GM04503 (cell line): ENCODE measurements at places on chromosomes 3 and 15.

DNA sequence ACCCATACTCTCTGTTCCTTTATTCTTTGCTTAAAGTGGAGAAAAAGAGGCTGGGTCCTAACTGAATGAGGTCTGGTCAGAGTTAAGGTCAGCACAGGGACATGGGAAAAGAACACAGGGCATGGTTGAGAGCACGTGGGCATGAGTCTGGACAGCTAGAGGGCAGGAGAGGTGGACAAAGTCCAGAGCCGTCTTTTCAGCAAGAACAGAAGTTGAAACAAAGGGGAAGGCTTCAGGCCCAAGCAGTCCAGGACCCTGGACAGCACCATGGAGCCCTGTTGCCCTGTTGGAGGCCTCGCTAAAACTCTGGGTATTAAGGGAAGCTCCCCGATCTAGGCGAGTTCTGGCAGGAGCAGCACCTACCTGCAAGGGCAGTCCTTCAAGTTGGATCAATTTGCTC, 50.7 kb downstream of the XYLB start:
- no peak for DNase-seq

DNA sequence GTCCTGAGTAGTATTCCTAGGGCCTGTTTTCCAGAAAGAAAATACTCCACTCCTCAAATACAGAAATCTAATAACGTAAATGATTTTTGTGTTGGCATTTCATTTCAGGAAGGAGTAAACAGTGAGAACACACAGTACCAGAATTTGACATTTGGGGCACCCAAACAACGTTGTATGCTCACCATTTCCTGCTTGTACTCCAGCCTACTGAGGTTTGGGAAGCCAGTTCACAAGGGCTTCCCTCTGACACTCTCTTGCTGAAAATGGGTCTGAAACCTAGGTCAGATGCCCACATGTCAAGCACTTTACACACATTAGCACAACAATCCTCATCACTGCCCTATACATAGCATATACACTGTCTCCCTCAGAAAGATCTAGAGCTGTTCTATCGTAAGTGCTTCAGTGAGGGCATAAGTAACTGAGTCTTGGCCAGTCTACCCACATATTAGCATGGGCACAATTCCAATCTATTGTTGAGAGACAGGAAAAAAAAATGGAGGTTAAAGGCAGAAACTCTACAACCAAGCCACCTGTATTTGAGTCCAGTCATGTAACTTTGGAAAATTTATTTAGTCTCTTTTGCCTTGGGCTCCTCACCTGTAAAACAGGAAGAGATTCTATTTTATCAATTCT, 43.5 kb upstream of the RSL24D1 start:
- DNase-seq: no peak

DNA sequence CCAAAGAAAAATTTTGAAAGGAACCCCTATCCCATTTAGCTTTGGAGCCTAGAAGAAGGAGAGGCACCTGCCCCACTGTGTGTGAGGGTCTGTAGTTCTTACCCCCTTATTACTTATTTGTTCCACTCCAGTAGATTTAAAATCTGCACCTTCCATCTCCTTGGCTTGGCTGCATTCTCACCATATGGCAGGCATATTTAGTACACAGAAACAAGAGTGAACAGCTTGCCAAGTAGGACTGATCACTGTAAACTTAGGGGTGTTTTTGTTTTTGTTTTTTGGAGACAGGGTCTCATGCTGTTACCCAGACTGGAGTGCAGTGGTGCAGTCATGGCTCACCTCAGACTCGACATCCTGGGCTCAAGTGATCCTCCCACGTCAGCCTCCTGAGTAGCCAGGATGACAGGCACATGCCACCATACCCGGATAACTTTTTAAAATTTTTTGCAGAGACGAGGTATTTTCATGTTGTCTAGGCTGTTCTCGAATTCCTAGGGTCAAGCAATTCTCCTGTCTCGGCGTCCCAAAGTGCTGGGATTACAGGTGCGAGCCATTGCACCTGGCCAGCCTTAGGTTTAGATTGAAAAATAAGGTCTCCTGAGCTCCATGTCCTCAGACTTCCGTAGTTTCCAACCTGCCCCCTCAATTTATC, 14.1 kb upstream of the ANXA2 start:
- DNase-seq: no peak

- no peak for DNase-seq
Measured at GRCh38 chr3:52881871-52882270, 15.5 kb downstream of the STIMATE start.

- peak; percentile 77 for DNase-seq
Measured at GRCh38 chr15:90592131-90592881, 62.6 kb downstream of the CRTC3 start.

- DNase-seq: no peak
Measured at GRCh38 chr3:142866841-142867631, 21.8 kb downstream of the PCOLCE2 start.

DNA sequence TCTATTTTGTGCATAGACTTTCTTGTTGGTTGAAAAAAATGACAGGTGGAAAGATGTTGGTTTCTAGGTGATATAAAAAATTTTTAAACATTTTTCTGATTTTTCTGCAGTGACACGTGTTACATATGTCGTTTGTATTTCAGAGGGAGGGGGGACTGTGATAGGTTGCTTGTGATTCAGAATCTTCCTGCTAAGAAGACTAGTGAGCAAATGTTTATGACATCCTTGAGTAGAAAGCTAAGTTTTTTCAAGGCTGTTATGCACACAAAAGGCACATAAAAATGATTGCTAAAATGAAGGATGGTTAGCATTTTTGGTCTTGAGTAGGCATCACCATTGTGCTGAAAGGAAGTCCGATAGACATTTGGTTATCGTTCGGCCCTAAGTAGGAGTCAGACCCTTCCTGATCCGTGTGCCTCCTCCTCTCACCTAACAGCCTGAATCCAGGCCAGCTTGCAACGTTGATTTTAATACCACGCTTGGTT, 1.5 kb downstream of the ZNF639 start:
- DNase-seq: no peak

DNA sequence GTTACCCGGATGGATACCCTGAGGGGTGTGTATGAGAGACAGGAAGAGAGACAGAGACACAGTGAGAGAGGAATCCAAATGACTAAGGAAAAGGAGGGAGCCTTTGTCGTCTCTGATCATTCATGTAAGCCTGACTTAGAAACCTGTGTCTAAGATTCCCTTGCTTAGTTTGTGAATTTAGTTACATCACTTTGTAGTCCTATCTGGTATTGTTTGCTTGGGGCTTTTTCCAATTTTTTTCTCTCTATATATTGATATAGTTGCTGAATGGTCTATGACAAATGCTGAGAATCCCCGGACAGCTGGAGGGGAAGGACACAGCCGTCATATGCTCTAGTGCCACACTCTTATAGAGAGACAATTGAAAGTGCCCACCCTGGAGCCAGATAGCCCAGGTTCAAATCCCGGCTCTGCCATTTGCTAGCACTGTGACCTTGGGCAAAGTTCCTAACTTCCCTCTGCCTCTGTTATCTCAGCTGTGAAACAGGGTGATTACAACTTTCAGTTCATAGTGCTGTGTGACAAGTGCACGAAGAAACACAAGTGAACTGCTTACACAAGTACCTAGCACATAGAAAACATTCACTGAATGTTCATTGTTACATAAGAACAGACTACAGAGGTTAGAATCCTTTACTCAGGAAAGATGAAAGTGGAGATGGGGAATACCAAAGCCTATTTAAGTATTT, 6.0 kb downstream of the SLC24A5 start:
- no peak for DNase-seq

DNA sequence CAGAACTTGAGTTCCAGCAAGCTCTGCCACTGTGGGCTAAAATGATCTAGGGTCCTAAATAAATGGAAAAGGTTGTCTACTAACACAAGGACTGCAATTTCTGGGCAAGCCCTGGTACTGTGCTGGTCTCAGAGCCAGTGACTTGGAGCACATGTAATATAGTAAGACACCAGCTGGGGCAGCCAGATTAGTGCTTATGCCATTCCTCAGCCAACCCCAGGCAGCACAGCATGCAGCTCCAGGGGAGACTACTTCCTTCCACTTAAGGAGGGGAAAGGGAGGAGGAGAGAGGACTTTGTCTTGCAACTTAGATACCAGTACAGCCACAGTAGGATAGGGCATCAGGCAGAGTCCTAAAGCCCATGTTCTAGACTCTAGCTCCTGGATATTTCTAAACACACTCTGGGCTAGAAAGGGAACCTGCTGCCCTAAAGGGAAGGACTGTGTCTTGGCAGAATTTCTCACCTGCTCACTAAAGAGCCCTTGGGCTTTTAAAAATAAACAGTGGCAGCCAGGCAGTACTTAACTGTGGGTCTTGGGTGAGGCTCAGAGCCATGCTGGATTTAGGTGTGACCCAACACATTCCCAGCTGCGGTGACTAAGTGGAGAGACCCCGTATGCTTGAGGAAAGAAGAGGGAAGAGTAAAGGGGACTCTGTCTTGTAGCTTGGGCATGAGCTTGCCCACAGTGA, 223.7 kb upstream of the BCHE start:
- DNase-seq: no peak

- DNase-seq: no peak
Measured at GRCh38 chr3:115680803-115681345, 57.6 kb downstream of the GAP43 start.

- peak; percentile 33 for DNase-seq
Measured at GRCh38 chr15:50148362-50148963, 29.4 kb upstream of the ATP8B4 start.

- DNase-seq: peak; percentile 48
Measured at GRCh38 chr3:61926923-61927322, 365.6 kb downstream of the PTPRG start.

GRCh38 chr3:53523346-53523745, 28.9 kb downstream of the CACNA1D start:
- DNase-seq: no peak

DNA sequence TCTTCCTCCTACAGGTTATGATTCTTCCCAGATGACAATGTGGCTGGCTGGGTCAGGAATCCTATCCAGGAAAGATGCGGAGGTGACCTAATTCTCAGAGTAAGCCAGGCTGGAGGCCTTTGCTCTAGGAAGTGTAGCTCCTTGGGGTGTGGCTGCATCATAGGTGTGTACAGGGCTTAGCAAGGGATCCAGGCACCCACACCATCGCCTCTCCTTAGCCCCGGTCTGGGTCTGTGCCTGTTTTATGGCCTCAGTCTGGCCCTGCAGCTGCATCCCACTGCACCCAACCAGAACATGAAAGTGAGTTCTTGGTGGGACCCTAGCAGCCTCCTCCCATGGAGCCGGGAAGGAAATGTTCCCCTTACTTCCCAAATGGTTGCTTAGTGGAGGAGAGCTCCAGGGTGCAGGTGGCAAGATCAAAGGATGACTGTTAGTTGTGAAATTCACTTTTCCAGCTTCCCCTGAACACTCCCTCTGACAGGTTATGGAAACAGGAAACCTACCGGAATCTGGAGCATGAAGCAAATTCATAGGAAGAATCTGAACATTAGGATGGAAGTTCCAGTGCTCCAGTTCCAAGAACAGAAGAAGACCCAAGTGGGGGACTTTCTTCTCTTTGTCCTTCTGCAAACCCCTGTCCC, 2.7 kb upstream of the AMOTL2 start:
- no peak for DNase-seq

- no peak for DNase-seq
Measured at GRCh38 chr3:149494022-149494758, 19.7 kb downstream of the TM4SF4 start.

- no peak for DNase-seq
Measured at GRCh38 chr3:31499281-31499680, 33.4 kb upstream of the STT3B start.

GRCh38 chr3:127299276-127299675, 11.4 kb upstream of the PRR20G start:
- DNase-seq: no peak

- DNase-seq: no peak
Measured at GRCh38 chr15:82551646-82552247, 11.5 kb upstream of the RPS17 start.

GRCh38 chr3:73933585-73933984, 308.8 kb upstream of the PDZRN3 start:
- DNase-seq: no peak

DNA sequence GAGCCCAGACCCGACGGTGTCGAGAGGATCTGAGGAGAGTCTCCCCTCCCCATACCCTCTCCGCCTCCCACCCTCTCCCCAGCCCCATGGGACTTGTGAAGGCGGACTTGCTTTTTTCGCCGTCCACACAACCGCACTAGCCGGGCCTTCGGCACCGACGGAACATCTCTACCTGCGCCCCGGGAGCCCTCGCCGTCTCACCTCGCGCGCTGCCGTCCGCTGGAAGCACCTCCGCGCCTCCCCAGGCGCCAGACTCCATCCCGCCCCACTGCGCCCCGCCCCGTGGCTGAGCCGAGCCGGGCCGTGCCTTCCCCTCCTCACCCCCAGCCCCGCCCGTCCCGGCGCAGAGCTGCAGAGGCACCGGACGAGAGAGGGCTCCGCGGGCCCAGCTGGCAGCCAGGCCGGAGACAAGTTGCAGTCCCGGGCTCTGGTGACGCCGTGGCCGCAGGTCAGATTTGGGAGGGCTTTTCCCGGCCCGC, at the start of the genes DUOX1 and DUOXA1:
Gene DUOX1, plus strand, starts transcription at position 344 of the 479 bp plus-strand sequence. CDS start 1,973 bp downstream, outside the sequence.
Gene DUOXA1, minus strand, starts transcription at position 229 of the 479 bp plus-strand sequence. CDS start 6,865 bp downstream, outside the sequence.
- no peak for DNase-seq

DNA sequence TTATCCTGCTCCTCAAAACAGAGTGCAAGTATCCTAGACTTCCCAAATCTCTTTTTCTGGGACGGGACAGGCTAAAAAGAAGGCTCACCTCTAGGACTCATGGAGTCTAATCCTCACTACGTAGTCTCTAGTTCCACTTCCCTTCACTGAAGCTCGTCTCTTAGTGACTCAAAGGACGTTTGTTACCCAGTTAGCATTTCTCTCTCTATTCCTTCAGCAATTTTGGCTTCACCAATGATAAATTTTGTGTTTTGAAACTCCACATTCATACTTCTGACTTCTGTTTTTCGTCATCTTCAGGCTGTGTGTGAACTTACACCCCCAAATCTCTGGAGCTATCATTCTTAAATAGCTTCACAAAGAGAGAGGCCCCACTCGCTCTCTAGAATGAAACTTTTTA, 627.1 kb downstream of the NAALADL2 start:
- DNase-seq: no peak

DNA sequence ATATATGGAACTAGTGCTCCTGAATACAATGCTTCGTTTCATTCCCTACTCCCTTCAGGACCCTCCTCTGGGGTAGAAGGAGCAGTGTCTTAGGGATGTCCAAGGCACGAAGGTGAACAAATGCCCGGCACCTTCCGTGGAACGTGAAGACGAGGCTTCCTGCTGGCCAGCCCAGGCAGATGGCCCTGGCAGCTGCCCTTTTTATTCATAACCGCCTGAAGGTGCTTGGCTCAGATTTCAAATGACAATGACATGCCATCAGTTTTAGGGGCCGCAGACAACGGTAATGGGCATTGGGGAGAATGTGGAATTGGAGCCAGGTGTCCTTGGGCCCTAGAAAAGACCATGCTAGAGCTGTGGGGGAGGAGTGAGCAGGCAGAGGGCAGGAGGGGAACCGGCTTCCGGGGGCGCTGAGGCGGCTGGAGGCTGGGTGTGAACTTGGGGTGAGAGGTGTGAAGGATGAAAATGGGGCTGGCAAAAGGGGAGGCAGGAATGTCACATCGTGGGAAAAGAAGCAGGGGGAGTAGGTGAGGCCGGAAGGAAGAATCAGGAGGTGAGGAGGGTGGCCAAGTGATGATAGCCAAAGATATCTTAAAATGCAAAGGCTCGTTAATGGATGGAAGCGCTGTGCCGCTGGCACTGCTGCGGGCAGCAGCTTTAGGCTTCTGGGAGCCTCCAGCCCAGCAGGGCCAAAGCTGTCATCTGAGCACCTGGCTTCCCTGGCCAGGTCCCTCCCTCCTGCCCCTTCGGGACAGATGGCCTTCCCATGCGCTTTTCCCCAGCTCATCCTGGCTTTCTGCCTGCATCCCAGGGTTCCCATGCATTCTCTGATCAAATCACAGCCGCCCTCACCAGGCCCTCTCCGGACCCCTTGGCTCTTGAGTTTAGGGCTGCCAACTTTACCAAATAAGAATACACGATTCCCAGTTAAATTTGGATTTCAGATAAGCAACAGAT, 93.7 kb downstream of the TMEM266 start:
- DNase-seq: no peak

- DNase-seq: peak; percentile 25
Measured at GRCh38 chr3:195238586-195239118, 32.3 kb downstream of the XXYLT1 start.
